ENCODE measurements at places on chromosomes 2 and 18.
A peak's percentile ranks its signal among the peaks of the same experiment; 100 is the strongest.

- no peak for DNase-seq
These were observed 30.9 kb upstream of the RNF149 start for GRCh38 chr2:101339266-101339880.

DNA sequence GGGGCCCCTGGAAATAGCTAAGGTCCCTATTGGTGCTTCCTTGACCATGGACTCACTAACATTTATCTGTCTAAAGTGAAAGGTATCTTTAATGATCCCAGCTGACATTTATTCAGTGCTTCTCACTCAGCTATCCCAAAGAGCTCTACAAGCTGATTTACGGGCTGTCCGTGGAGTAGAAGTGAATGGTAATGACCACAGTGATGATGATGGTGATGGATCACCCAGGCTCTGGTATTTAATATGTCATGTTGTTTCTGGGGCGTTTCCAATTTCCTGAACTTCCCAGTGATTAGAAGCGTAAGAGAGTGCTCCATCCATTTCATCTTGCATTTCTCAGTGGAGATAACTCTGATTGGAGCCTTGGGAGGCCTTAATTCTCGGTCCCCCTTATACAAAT, 304.3 kb downstream of the HRH4 start:
- no peak for DNase-seq

- DNase-seq = no peak
These were observed 611 bp downstream of the NOL10 start for GRCh38 chr2:10688921-10689807.

DNA sequence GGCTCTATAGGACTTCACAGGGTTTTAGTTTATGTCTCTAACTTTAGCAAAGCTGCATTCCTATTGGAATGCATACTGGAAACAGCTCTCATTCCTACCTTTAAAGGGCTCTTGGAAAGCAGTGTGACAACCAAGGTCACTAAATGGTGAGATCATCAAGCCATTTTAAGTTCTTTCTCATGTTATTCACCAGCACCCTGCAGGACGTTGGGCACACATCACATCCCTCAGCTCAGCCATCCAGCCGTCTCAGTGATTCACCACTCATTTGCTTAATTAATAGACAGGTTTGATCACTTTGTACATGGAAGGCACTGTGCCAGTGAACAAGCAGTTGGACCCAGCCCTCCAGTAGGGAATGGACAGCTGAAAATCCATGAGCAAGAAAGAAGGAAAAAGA, 32.2 kb upstream of the RBM44 start:
- no peak for DNase-seq

GRCh38 chr18:48072428-48073204, 142.2 kb upstream of the SMAD2 start:
- no peak for DNase-seq

DNA sequence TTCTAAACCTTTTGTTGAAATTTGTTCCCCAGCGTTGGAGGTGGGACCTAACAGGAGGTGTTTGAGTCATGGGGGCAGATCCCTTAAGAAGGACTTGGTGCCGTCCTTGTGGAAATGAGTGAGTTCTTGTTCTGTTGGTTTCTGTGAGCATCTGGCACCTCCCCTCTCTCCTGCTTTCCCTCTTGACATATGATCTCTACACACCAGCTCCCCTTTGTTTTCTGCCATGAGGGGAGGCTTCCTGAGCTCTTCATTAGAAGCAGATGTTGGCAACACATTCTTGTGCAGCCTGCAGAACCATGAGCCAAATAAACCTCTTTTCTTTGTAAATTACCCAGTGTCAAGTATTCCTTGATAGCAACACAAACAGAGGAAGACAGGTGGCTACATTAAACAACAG, 23.8 kb downstream of the NABP1 start:
- no peak for DNase-seq

GRCh38 chr2:48183991-48184390, 277.7 kb upstream of the FBXO11 start:
- DNase-seq = no peak

GRCh38 chr2:58609326-58609725, 368.2 kb upstream of the FANCL start:
- DNase-seq = no peak

- no peak for DNase-seq
These were observed 128.1 kb upstream of the PDE1A start for GRCh38 chr2:182554950-182555349.

- DNase-seq = no peak
These were observed 69.4 kb upstream of the ODC1 start for GRCh38 chr2:10517351-10518043.

DNA sequence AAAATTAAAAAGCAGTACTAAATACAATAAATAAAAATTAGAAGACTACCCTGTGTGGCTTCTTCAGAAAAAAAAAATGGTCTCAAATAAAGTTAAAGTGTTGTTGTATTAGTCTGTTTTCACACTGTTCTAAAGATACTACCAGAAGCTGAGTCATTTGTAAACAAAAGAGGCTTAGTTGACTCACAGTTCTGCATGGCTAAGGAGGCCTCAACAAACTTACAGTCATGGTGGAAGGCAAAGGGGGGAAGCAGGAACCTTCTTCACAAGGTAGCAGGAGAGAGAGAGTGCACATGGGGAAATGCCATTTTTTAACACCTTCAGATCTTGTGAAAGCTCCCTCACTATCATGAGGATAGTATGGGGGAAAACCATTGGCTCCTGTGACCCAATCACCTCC, 612.8 kb downstream of the RNF144A start:
- peak; percentile 7 for DNase-seq

GRCh38 chr2:171545086-171545485, 22.8 kb downstream of the CYBRD1 start:
- DNase-seq = no peak

GRCh38 chr2:26088038-26088643, 54.3 kb downstream of the RAB10 start:
- DNase-seq = no peak

DNA sequence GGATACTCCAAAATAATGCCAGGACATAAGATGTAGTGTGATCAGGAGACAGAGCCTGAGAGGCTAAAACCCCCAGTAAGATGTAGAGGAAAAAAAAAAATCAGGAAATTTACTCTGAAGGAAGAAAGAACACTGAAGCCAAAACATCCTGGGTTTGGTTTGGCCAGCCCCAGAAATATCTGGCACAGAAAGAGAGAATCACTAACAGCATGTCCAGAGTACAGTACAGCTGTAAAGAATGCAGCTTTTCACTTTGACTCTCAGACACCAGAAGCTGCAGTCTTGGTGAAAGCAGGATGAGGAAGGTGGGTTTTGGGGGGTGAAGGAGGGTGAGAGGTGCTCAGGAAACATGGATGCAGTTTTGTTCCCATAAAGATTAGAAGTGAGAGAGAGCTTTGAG, 1577.7 kb upstream of the ACVR2A start:
- no peak for DNase-seq

DNA sequence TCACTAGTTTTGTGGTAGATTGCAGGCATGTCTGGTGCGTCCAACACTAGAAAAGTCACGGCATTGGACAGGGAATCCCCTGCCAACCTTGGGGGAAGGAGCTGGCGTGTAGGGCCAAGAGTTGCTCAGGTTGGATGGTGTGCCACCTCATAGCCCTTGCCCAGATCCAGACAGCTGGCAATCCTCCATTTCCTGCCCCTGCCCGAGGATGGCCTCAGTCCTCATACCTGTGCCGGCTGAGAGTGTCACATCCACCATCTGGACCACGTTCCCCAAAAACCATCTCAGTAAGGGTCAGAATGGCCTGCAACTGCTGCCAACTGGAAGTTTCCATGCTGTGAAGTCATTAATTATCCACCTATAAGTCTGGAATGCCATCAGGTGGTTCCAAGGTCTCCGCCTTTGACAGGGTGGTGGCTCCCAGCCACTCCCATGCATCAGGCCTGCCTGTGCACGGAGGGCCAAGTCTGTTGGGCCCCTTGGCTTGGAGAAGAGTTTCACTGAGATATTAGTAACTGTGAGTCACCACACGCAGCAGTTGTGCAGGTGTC, 55.0 kb downstream of the IMPA2 start:
- no peak for DNase-seq

GRCh38 chr2:189300916-189301315, 121.4 kb upstream of the COL5A2 start:
- DNase-seq = no peak

DNA sequence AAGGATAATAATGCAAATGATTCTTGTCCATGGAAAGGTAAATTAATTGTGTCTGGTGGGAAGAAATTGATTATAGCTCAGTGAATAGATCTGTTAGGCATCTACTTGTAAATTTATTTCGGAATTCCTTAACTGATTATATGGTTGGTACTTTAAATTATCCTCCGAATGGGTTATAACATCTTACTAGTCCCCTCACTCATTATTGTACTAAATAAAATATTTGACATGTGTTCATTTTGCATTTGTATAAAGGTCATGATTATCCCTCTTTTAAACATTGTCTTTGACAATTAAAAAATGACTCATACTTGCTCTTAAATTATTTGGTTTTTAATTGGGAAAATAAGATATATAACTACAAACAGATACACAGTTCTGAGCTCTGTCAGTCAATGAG, 47.4 kb downstream of the CAVIN2 start:
- no peak for DNase-seq

DNA sequence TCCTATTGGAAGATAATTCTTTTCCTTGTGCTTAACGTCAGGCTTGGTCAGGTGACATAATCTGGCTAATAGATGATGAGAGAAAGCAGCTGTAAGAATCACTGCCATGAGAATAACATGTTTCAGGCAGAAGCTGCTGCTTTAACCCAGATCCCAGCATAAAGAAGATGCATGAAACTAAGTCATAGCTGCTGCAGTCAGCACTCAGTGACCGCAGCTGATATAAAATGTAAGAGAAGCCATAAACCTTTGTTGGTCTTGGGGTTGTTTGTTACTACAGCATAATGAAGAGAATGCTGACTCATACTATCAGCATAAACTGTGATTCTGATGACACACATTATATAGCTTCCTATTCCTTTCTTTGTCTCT, 274.3 kb upstream of the TRIB2 start:
- DNase-seq = no peak

DNA sequence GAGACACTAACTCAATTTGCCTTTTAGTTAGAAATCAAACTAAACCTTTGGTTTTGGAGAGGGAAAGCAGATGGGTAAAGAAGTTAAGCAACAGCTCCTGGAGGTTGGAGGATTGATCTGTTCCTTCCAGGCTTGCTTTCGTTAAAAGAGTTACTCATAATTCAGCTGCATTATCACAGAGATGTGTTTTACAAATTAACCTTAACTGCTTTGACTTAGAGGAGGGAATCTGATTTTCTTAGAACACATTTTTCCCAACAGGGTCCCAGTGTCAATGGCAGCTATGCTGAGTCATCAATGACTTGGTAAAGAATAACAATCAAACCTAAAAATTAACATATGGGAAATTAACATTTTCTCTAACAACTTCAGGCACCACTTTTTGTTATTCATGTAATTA, 113.4 kb downstream of the COPS8 start:
- no peak for DNase-seq

DNA sequence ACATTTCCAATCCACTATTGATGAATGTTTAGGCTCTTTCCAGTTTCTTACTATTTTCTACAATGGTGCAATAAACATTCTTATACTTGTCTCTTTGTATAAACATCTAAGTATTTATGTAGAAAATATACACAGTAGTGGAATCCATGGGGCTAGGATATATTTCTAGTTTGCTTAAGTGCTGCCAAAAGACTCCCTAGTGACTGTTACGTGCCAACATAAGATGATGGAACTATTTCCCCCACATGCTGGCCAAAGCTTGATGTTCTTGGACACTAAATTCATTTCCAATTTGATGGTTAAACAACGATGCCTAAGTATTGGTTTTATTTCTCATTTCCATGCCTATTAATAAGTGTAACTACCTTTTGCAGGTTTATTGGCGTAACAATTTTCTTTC, 378.4 kb upstream of the HNRNPA3 start:
- no peak for DNase-seq

GRCh38 chr18:74803769-74804168, 206.1 kb downstream of the ZNF407 start:
- DNase-seq = no peak

GRCh38 chr2:106168657-106169056, 25.4 kb downstream of the UXS1 start:
- no peak for DNase-seq

GRCh38 chr18:33114749-33115148, 325.8 kb downstream of the CCDC178 start:
- no peak for DNase-seq

- no peak for DNase-seq
These were observed 124.2 kb downstream of the AGAP1 start for GRCh38 chr2:235618039-235618438.

- DNase-seq = peak; percentile 27
These were observed 185.8 kb downstream of the VAPA start for GRCh38 chr18:10099539-10100140.

DNA sequence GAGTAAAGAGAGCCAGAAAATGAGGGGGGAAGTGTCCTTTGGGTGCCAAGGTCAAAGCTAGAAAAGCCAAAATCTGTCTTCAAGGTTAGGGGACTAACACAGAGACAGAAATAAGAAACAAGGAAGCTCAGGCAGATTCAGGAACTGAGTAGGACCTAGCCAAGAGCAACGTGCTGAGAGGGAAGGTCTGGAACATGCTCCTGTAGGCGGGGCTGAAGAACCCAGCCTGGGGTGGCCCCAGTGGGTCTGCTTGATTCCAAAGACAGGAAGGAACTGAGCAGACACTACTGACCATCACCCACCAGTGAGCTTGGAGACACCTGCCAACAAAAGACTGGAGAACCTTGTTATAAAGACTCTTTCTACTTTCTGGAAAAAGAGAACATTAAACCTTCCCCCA, 105.1 kb downstream of the SP3 start:
- no peak for DNase-seq

DNA sequence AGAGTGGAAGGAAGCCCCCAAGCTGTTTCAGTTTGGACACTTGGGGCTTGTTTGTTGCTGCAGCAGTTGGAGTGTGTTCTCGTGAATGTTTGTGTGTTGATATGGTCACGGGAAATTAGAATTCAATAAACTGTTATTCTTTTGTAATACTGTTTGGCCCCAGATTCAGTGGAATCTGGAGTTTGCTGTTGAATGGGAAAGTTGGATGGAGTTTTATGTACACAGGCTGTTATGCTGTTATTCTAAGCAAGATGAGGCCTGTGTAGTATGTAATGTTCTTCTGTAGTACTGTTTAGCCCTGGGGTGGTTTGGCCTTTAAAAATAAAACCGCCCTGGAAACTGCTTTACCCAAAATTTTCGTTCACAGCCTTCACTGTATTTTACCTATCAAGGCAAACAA, 810.4 kb upstream of the HS6ST1 start:
- DNase-seq = no peak

GRCh38 chr2:160167089-160167740, 32.9 kb downstream of the ITGB6 start:
- no peak for DNase-seq

DNA sequence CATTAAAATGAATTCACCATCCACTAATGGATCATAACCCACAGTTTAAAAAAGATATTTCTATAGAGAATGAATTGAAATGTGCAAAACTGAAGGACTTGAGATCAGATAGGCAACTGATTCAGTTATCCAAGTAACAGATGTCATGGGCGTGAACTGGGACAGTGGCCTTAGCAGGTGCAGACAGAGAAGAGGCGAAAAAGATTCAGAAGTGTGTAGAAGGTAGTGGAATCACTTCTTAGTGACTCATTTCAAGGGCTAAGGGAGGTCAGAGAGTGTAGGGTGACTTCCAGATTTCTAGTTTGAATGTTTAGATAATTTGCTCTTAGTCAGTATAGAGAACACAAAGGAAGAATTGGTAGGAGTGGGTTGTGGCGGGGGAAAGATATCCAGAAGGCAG, 79.7 kb downstream of the EHBP1 start:
- no peak for DNase-seq

Measured in GM04503 (cell line).